ENCODE measurements at places on chromosomes 5 and 9.

DNA sequence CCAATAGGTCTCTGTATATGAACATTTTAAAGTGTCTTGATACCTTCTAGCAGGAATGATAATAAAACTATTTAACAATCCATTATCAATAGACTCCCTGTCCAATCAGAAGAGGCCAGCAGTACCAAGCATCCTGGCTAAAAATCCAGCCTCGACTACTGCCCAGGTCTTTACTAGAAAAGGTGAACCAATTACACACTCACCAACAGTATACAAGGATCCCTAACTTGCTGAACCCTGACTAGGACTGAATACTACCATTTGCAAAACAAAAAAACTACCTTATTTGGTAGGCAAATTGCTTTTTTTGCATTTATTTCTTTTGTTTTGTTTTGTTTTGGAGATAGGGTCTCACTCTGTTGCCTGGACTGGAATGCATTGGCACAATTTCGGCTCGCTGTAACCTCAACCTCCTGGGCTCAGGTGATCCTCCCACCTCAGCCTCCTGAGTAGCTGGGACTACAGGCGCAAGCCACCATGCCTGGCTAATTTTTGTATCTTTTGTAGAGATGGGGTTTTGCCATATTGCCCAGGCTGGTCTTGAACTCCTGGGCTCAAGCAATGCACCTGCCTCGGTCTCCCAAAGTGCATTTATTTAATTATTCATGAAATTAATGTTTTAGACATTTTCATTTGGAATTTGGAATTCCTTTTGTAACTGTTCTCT is 27.5 kb downstream of the FNBP1 start:
- no peak for DNase-seq

- DNase-seq, result peak; percentile 2
These were observed 517 bp downstream of the KCNN2 start for GRCh38 chr5:114362197-114362976.

DNA sequence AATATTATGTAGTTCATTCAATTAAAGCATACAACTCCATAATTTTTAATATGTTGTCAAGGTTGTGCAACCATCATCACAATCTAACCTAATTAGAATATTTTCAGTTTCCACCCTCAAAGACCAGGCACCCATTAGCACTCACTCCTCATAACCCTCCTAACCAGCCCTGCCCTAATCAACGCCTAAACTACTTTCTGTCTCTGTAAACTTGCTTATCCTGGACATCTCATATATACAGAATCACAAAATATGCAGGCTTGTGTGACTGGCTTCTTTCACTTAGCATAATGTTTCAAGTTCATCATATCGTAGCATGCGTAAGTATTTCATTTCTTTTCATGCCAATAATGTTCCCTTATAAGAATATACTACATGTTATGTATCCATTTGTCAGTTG is 134.8 kb upstream of the NFIL3 start:
- no peak for DNase-seq

GRCh38 chr9:98427491-98427890 is 172.0 kb upstream of the TBC1D2 start:
- peak; percentile 87 for DNase-seq

GRCh38 chr5:50547303-50547702 is 106.2 kb upstream of the EMB start:
- no peak for DNase-seq

DNA sequence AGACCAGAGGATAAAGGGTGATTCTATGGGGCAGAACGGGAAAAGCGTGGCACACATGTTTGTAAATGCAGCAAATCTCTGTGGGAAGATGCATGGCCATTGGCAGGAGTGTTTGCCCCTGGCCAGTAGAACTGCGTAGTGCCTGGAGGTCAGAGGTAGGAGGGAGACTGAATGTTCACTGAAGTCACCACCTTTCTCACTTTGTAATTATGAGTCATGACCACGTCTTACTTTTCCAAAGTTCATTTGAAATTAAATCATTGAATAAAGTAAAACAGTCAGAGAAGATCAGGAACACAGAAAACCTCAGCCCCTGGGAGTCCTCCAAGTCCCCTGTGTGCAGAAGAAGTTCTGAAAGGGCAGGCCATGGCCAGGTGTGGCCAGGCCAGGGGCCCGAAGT is 4.6 kb downstream of the PTGES start:
- DNase-seq, result peak; percentile 88

DNA sequence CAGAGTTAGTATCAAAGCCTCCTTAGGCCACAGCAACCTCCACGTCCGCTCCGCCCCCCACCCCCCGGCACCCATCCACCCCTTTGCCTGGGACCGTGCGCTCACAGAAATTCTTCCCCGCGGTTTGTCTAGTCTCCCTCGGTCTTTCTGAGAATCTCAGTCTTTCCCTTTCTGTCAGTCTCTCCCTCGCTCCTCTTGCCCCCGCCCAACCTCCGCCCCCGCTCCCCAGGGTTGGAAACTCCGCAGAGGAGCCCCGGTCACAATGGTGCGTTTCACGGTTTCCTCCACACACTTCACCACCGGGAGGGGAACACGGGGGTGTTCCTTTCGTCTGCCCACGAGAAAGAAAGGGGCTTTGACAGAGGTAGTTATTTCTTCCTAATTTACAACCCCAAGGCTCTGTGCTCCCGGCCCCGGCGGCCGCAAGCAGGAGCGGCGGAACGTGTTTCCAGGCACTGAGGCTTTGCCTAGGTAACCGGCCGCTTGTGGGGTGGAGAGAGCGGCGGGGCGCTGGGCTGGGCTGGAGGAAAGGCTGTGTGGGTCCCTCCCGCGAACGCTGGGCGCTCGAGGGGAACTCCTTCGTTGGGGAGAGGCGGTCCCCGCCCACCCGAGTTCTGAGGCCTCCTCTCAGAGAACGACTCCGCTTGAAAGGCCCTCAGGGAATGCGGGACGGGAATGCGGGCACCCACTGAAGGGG is 2.1 kb downstream of the NR4A3 start:
- no peak for DNase-seq

- peak; percentile 97 for DNase-seq
These were observed 503.6 kb upstream of the PAPPA start for GRCh38 chr9:115649991-115650472.

DNA sequence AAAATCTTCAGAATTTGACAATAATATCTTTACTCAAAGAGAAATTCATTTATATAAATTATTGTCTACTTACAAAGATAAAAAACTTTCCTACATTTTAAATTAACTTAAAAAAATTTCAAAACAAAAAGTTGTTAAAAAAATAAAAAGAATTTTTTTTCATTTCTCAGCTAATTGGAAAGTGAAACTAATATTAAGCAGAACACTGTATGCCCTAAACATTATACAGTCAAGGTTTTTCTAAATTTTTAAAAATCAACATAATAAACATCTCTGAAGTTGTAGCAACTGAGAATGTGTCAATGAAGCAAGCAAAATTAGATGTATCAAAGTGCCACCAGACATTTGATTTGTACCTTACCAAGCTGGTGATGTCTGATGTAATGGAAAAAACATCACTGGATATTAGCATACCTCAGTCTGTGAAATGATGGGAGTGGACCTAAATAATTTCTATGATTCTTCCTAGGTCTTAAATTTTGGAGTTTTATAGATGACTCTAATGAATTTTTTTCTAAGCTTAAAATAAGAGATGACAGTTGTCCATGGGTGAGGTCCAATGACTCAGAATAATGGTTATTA is 290.1 kb downstream of the ADAMTS6 start:
- DNase-seq, result no peak

- no peak for DNase-seq
These were observed 489 bp downstream of the CHMP5 start for GRCh38 chr9:33265211-33265865.

- DNase-seq, result peak; percentile 86
These were observed 191.9 kb upstream of the SEMA6A start for GRCh38 chr5:116766470-116766947.

DNA sequence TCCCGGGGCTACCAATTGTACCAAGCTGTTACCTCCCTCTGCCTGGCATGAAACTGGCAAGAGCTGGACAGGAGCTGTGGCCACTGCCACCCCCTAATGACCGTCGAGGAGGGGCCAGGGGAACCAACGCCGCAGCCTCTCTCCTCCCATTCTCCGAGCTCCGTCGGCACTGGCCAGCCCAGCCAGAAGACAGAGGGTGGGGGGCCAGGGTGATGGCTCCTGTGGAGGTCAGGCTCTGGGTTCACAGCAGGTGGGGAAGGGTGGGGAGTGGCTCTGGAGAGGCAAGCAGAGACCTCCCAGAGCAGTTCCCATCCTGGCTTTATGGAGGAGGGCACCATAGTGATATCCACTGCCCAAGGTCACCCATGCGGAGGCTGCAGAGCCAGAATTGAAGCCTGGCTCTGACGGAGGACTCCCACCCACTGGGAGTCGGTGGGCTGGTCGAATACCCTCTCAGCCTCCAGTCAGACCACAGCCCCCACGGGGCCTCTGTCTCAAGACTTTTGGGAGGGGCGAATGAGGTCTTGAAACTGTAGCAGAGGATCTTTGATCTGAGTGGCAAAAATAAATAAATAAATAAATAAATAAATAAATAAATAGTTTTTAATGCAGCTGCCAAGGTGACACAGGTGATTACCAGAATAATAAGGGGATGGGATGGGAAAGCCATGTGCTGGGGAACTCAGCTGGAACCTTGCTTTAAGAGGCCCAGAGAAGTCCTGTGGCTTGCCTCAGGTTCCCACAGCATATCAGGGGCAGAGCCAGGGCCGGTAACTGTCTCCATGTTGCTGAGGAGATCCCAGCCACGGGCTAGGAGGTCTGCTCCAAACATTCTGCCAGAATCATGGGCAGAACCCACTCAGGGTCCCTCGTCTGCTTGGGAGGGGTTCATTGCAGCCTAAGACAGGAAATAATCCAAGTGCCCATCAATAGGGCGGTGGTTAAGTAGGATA is 42.5 kb upstream of the NEURL1B start:
- DNase-seq, result no peak

Data from fibroblast of mammary gland (primary cell).